ENCODE measurements at places on chromosomes 7 and 10.

GRCh38 chr7:152571068-152571467 lies 104.9 kb downstream of the XRCC2 start:
- DNase-seq, result no peak

GRCh38 chr7:14766747-14767146 lies 135.8 kb downstream of the DGKB start:
- DNase-seq, result no peak

- no peak for DNase-seq
These were observed 117.2 kb downstream of the UBE2H start for GRCh38 chr7:129835569-129835968.

GRCh38 chr7:80632139-80632538 lies 6.3 kb upstream of the CD36 start:
- DNase-seq, result no peak

GRCh38 chr7:155339474-155339873 lies 41.8 kb downstream of the INSIG1 start:
- DNase-seq, result no peak

GRCh38 chr7:128988372-128988771 lies 50.6 kb downstream of the IRF5 start:
- DNase-seq, result no peak

DNA sequence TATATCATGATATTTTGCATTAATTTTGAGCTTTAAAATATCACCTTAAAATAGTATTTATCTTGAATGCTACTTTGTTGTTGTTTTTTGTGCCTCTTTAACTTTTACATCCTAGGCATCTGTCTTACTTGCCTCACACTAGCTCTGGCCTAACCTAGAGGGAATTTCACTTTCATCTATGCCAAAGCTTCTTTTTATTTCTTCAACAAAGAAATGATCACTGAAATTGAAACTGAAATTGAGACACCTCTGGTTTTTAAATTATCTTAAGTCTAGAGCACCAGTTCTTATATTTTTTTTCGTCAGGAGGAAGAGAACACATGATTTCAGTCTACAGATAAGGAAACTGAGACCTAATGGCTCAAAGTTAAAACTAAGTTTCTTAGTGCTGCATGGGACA lies 3.5 kb upstream of the SCIN start:
- DNase-seq, result no peak

DNA sequence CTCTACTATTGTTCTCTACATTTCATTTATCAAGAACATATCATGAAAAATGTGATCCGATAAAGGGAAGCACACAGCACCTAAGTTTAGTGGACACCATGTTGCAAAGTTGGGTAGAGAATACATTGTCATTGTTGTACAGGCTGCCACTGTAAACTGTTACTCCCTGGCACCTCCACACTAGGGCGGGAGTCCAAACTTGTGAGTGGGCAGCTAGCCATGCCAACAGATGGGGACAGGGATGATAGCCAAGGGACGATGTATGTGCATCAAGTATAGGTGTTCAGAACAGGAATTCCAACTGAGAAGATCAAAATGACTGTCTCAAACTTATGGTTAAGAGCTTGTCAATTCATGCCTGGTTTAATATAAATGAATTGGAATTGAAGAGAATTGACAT lies 31.1 kb upstream of the COMMD3 start:
- no peak for DNase-seq

GRCh38 chr10:43304687-43305333 lies 37.9 kb upstream of the RASGEF1A start:
- peak; percentile 55 for DNase-seq

- no peak for DNase-seq
These were observed 223.6 kb downstream of the GFRA1 start for GRCh38 chr10:116049158-116049973.

DNA sequence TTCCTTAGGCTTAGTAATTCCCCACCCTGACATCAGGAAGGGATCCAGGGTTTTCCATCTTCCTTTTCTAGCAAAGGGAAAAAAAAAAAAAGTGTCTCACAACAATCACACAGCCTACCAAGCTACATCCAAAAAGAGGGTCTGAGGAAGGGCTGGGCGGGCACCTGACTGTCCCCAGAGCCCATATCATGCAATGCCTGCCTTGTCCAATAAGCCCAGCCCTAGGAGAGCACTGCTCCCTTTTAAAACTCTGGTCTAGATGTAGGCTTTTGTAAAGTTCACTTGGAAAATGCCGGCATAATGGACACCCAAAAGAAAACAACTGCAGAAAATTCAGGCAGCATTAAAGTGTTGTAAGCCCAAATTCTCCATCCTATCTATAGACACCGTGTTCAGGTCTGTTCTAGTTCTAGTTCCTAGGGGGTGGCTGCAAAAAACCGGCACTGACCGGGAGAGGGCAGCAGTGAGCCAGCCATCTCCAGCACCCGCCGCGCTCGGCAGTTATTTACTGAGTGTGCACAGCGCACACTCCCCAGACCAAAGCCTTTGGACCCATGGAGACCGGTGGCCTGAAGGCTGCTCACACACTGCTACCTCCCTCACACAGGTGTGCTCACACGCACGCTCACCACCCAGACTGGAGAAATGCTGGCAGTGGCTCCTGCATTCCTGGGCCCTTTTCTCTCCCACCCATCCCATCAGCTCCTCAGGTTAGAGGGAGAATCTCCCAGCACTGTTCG lies 48.7 kb downstream of the PODXL start:
- DNase-seq, result peak; percentile 64

DNA sequence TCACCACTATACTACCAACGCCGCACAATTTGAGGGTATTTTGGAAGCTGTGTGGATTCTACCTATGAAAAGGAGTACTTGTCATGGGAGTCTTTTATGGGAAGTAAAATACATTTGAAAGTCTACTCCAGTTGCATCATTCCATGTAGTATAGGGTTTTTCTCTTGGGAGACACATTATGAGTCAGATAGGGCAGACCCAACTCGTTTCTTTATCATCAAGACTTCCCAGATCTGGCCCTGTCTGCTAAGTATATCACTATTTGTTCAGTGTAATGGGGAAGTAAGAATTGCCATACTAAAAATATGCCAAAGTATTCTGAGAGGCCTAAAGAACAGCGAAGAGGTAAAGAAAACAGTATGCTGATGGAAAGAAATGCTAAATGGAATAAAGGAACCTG lies 144.2 kb downstream of the SPAG6 start:
- no peak for DNase-seq

DNA sequence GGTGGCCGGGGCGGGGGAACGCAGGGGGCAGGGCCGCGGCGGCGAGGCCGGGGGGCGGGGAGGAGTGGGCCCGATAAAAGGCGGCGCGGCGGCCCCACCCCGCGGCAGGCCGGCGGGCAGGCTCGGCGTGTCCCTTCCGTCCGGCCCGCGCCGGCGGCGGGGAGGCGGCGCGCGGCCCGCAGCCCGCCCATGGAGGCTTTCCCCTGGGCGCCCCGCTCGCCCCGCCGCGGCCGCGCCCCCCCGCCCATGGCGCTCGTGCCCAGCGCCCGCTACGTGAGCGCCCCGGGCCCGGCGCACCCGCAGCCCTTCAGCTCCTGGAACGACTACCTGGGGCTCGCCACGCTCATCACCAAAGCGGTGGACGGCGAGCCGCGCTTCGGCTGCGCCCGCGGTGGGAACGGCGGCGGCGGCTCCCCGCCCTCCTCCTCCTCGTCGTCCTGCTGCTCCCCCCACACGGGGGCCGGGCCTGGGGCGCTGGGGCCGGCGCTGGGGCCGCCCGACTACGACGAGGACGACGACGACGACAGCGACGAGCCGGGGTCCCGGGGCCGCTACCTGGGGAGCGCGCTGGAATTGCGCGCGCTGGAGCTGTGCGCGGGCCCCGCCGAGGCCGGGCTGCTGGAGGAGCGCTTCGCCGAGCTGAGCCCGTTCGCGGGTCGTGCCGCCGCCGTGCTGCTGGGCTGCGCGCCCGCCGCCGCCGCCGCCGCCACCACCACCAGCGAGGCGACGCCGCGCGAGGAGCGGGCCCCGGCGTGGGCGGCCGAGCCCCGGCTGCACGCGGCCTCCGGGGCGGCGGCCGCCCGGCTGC lies at the start of gene NANOS1:
TSS of gene NANOS1 (plus strand) at position 102 of the 808 bp plus-strand sequence. CDS start at position 190, 88 bp downstream.
- peak; percentile 38 for DNase-seq

- DNase-seq, result no peak
These were observed 221.3 kb downstream of the ARHGAP12 start for GRCh38 chr10:31707093-31708039.

Data from SW480 (cell line).